ENCODE measurements at places on chromosomes 12 and 14.

- DNase-seq: no peak
Observed at GRCh38 chr12:8956772-8957171, 7.3 kb upstream of the M6PR start.

DNA sequence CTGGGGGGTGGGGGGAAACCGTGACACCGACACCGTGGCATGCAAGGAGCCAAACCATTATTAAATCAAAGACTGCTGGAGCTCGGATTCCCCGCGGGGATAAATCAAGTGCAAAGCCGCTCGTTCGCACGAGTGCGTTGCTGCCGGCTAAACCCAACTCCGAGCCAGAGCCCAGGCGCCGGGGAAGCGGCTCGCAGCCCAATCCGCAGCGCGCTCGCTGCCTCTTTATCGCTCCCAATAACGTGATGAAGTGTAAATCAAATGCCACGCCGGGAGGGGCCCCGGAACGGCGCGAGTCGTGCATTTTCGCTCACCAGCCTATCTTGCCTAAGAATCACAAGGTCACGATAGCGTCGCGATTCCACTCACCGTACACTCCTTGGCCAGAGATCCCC, 1.3 kb downstream of the MDGA2 start:
- DNase-seq: no peak

- no peak for DNase-seq
Observed at GRCh38 chr12:4448371-4448940, 2.8 kb upstream of the FGF6 start.

- no peak for DNase-seq
Observed at GRCh38 chr14:57865403-57866198, at the start of gene SLC35F4. Gene SLC35F4, minus strand, starts transcription at chr14:57866092.

DNA sequence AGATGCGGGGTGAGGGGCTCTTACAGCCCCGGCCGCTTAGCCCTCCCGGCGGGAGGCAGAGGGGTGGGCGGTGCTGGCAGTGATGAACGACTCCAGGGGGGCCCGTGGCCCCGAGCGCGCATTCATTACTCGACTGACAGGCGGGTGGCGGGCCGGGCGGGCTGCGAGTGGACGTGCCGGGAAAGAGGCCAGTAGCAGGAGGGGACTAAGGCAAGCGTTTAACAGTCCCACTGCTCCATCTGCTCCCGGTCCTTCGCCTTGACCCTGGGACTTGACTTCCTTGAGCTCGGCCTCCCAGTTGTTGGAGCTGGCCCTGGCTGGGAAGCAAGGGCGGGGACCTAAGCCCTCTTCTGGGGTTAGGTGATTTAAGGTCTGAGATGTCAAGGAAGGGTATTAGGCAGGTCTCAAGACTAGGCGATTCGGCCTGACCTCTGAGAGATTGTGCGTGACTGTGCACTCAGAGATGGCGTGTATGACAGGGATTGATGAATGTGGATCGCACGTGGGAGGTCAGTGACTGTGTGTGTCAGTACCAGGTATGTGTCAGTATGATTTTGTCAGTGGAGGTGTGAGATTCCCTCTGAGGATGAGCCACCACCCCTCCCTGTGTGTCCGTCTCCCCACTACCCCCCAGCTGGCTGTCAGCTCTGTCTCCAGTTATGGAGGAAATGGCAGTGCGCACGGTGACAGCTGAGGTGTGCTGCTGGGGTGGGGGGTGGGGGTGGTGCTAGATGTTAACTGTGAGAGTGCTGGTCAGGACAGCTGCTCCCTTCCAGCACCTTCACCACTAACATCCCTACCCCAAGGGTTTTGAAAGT, 3.6 kb upstream of the DNAJC22 start:
- DNase-seq: no peak

DNA sequence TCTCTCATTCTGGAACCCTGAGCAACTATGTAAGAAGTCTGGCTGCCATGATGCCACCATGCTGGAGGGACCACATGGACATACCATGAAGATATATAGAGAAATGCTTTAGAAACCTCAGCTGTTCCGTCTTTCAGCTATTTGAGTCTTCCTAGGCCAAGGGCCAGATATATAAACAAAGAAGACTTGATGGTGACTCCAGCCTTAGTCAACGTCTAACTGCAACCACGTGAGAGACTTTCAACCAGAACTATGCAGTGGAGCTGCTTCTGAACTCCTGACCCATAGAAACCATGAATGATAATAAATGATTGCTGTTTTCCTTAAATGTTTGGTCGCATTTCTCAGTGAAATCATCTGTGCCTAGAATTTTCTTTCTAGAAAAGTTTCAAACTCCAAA, 20.0 kb upstream of the KITLG start:
- DNase-seq: no peak

DNA sequence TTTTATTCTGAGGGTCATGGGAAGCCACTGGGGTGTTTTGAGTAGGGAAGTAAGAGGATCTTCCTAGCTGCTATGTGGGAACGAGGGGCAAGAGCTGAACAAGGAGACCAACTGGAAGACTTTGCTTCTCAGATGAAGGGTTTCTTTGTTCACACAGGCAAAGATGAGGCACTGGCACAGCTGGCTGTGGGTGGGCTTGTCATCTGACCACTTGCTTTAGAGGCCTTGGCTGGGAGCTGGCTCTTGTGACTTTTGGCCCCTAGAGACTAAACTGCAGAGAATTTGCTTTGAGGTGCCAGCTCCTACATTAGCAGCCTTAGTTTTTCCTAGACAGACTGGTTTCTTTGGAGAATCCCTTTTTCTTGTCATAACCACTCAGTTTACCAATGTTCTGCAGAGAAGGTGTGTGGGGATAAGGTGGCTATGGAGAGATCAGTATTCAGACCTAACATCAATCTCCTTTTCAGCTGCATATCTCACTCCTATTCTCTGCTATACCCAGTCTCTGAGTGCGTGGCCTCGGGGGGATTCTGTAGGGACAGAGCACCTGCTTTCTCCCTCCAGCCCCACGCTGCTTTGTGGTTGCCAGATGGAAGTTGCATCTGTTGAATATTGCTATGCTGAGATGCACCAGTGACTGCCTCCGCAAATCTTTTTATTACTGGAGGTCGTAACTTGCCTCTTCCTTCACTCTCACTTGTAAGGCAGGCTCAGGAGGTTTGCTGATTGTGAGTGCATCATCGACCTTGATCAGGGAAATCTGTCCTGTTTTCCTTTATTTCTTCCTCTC, 12.7 kb downstream of the PPP2R5C start:
- no peak for DNase-seq

GRCh38 chr14:29205658-29206057, 439.1 kb downstream of the FOXG1 start:
- no peak for DNase-seq

Measured in NK-92 treated with Interleukin-12 subunit alpha and Interleukin-12 subunit beta, amount 100 ng/mL, for 24 hours (cell line).